ENCODE measurements at places on chromosomes 7 and 10.

DNA sequence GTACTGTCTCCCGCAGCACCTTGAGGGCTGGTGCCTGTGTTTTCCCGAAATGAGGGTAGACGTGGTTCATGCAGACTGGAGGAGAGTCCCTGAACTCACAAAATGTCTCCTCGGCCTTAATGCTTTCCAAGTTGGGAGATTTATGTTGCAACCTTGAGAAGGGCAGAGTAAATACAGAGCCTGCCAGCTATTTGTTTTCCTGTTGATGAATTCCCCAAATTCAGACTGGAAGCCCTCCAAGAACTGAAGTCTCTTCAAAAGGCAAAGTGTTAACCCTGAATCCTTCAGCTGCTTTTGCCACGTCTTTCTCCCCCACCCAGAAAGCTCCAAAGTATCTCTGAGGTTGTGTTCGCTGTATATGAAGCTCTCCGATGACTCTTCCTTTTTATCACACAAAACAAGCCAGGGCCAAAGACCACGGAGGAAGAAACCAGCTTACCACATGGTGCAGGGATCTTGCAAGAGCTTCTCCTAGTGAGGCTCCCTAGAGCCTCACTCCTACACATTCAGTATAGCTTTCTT is 254.7 kb upstream of the NFE2L3 start:
- DNase-seq: peak; percentile 5

- DNase-seq: no peak
Observed at GRCh38 chr10:44312401-44312800, 72.5 kb downstream of the CXCL12 start.

- DNase-seq: no peak
Observed at GRCh38 chr10:43115881-43116595, 22.2 kb upstream of the CSGALNACT2 start.

DNA sequence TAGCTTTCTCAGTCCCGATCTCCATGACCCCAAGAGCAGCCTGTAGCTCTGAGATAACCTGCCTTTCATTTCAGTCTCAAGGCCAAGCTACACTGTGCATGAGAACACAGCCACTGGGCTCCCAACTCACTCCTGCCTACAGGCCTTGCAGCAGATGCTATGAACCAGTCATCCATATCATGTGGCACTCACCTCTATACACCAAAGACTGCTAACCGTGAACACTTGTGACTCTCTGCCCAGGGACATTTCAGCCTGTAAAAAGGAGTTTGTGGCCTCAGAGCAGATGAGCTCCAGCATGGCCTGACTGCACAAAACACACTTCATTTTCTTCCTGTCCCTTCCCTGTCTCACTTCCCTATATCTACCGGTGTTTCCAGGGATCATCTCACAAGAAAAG is 56.9 kb upstream of the NPY start:
- no peak for DNase-seq

DNA sequence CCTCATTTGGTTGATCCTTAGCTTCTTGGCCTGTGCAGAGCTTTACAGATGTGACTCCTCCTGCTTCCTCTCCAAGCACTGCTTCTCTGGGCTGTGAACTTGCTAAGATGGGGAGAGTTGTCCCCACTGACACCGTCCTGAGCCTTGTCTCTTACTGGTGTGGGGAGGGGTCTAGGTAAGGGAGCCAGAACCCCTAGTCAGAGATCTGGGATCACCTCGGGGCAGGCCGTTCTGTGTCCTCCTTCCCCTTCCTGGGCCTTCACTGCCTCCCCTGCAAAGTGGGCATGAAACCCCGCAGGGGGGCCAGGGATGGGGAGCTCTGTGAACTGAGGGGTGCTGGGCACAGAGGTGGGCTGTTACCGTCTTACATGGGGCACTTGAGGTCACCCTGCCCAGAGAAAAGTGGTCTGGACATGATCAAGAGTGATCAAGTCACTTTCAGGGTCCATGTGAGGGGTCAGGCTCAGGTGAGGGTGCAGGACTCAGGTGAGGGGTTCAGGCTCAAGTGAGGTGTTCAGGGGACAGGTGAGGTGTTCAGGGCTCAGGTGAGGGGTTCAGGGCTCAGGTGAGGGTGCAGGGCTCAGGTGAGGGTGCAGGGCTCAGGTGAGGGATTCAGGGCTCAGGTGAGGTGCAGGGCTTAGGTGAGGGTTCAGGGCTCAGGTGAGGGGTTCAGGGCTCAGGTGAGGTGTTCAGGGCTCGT is 86.2 kb downstream of the ADCY1 start:
- DNase-seq: no peak

GRCh38 chr7:39911167-39911566 is 38.9 kb upstream of the CDK13 start:
- no peak for DNase-seq

DNA sequence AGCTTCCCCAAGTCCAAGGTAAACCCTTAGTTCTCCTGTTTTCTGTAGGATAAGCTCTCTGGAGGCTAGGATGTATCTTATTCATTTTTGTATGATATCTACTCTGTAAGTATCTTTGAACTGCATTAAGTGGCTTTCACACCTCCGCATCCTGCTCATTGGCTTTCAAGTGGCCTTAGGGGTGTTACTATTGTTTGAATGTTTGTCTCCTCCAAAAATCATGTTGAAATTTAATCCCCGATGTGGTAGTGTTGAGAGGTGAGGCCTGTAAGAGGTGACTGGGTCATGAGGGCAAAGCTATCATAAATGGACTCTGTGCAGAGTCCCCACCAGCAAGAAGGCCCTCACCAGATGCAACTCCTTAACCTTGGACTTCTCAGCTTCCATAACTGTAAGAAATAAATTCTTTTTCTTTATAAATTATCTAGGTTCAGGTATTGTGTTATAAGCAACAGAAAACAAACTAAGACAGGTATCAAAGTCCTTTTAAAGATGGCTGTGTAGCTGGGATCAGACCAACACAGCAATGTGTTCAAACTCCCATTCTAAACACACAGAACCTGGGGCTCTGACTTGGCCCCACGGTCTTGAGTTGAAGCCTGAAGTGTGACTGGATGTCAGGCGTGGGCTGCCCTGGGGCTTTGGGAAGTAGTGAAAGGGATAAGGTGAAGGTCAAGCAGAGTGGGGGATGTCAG is 25.9 kb downstream of the TBXAS1 start:
- no peak for DNase-seq

DNA sequence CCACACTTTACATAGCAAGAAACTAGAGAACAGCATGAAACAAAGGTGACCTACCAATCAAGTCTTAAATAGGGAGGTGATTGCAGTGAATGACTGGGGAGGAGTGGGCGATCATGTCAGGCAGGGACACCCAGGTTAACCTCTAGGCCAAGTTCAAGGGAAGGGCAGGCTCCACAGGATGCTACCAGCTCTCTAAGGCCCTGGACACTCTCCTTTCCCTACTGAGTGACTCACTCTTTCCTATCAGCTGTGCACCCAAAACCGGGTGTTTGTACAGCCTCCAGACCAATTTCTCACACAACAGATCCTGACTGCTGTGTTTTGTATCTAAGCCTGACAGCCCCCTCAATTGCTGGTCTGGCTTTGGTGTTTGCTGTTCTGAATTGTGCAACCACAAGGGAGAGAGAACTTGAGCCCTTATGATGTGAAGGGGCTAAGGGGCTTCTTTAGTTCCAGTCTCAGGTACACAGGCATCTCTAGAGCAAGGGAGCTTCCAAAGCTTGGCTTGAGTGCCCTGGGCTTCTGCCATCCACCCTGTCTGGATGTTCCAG is 107.8 kb downstream of the TBXAS1 start:
- DNase-seq: no peak

GRCh38 chr10:32332299-32332750 is 14.6 kb downstream of the EPC1 start:
- peak; percentile 48 for DNase-seq

- no peak for DNase-seq
Observed at GRCh38 chr7:158771213-158771834, 58.0 kb downstream of the ESYT2 start.

GRCh38 chr7:14720785-14721184 is 181.8 kb downstream of the DGKB start:
- no peak for DNase-seq

DNA sequence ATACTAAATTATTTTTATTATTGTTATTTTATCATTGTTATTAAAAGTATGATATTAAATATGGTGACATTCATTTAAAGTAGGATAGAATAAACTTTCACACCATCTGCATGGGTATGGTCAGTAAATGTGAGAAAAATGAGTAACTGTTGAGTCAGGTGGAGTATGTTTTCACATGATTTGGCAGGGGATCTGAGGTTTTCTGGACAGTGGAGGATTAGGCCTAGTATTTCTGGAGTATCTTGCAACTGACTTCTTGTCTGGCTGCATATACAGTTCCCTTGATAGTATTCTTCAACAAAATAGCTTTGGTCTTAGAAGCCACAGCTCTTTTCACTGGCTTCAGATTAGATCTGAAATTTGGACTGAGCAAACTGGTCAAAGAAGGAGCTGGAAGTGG is 54.5 kb downstream of the GBF1 start:
- DNase-seq: no peak

DNA sequence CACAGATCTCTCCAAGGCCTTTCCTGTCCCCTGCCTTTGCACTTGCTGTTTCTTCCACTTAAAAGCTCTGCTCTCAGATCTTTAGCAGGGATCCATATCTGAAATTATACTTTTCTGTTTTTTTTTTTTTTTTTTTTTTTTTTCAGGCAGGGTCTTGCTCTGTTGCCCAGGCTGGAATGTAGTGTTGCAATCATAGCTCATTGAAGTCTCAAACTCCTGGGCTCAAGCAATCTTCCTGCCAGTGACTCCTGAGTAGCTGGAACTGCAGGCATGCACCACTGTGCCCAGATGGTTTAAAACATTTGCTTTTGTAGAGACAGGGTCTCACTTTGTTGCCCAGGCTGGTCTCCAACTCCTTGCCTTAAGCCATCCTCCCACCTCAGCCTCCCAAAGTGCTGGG is 5.0 kb upstream of the TSPAN15 start:
- no peak for DNase-seq

DNA sequence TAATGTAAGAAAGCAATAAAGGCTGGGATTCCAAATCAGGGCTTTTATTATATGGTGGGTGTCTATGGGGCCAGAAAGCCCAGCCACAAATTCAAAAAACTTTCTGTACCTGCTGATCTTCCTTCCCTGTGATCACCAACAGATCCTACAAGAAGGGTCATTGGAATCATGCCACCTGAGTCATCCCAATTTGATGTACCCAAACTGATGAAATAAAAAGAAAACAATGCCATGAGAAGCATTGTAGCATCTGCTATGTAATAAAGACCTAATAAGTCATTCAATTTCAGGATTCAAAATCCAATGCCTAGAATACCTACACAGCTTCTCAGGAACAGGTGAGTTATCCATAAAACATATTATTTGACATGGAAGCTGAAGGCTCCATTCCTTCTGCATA is 228.8 kb downstream of the DKK1 start:
- DNase-seq: no peak

DNA sequence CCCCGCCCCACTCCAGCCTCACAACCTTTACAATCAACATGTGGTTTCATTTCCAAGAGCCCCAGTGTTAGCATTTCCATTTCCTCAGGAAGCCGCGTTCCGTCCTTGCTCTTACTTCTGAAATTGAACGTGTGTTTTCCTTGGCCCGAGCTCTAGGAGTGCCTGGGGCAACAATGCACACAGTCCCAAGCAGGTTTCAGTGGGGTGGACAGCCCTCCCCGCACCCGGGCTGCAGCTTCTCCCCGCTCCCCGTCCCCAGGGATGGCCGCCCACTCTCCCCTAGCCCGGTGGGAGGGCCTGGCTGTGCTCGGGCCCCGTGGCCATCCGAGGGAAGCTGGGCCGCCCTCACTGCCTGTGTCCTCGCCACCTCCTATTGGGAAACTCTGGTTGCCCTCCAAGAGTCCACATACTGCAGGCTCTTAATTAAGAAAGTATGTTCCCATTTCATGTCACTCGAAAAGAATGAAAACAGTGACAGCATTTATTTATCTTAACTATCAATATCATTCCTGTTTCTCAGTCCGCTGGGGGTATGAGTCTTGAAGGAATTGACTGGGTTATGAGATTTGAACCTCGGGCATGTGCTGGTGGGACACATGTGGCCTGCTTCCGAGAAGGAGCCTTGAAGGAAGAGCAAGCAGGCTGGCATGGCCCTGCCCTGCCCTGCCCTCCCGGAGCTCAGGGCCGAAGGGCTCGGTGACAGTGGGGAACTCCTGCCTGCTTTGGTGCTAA is 163.8 kb downstream of the GRK5 start:
- no peak for DNase-seq

DNA sequence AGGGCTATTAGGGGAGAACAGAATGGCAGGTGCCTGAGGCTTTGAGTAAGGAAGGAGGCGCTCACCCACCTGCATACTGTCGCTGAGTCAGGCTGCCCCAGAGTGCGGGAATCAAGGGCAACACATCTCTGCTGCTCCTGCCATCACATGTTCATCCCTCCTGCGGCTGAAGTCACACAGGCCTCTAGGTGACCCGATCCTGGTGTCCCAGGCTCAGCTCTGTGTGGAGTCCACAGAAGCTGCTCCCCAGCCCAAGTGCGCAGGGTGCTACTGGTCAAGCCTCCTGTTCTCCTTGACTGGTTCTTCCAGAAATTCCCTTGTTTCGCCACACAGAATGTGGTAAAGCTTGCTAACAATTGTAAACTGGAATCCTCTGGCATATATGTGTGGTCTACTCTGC is 96.9 kb upstream of the IL6 start:
- no peak for DNase-seq

DNA sequence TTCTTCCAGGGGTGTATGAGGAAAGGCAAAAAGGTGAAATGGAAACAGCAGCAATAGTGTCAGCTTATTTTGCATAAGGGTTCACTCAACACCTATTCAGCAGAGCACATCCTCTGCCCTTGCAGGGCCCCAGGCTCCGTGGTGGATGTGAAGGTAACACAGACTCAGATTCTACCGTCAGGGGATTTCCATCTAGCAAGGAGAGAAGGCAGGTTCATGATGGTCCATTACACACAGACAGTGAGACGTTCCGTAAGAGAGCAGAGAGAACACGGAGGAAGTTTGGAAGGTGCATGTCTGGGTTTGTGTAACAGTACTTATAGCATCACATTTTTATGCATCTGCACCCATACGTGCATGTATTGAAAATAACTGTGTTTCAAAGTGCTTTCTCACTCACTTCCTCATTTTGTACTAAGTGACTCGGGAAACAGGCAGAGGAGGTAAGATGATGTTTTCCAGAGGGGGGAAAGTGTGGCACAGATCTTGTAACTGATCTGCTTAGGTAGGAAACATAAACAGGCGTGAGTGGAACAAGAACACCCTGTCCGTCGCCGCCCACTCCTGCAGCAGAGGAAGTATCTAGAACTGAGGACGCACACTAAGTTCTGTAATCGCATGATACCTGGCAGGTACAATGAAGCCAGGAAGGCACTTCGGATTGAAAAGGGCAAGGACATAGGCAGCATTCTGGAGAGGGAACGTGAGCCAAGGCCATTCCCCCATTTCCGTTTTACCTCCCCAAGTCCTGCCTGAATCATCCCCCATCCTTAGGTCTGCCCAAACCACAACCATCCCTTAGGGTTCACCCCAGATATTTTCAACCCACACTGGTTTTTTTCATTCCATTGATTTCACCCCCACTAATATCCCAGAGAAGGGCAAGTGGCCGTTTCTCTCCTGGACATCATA is 1.0 kb upstream of the ENO4 start:
- DNase-seq: peak; percentile 53

DNA sequence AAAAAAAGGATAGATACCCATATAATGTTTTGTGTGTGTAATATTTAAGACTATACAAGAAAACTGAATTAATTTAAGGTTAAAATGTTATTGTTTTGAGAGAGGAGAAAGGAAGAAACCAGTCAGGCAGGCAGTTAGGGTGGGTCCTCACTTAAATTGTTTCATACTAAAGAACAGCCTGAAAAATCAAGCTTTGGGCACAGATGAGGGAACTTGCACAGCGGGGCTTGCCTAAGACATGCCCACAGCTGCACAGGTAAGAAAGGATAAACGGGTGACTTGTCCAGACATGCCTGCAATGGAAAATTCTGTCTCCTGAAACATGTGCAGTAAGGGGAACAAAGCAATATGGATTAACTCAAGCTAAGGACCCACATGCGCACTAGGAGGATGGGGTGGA is 158.4 kb downstream of the BBS9 start:
- no peak for DNase-seq
